ENCODE measurements at places on chromosomes 16 and 17.
A peak's percentile ranks its signal among the peaks of the same experiment; 100 is the strongest.

GRCh38 chr16:16149710-16150116 is 73.6 kb downstream of the ABCC6 start:
- no peak for DNase-seq

- peak; percentile 85 for DNase-seq
Observed at GRCh38 chr17:68704871-68705713, 103.9 kb upstream of the FAM20A start.

- DNase-seq, result no peak
Observed at GRCh38 chr17:3543453-3543852, 14.2 kb downstream of the TRPV3 start.

DNA sequence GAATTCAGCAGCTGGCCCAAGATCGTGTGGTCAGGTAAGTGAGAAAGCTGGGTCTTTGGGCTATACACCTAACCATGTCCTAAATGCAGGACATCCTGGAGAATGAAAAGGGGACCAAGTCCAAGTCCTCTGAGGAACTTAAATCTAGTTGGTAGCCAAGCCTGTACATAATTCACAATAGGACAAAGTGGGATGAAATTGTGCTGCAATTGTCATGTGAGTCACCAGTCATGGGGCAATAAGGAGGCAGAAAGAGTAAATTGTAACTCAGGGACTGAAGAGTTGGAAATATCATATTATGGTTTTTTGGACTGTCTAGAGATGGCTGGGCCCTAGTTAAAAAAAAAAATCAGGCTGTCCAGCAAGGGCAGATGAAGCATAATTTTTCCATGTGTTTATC is 202.6 kb downstream of the CYLD start:
- no peak for DNase-seq

- no peak for DNase-seq
Observed at GRCh38 chr16:64440005-64440404, 681.9 kb downstream of the CDH11 start.

- peak; percentile 8 for DNase-seq
Observed at GRCh38 chr17:7173687-7174602, 5.2 kb downstream of the ASGR1 start.

DNA sequence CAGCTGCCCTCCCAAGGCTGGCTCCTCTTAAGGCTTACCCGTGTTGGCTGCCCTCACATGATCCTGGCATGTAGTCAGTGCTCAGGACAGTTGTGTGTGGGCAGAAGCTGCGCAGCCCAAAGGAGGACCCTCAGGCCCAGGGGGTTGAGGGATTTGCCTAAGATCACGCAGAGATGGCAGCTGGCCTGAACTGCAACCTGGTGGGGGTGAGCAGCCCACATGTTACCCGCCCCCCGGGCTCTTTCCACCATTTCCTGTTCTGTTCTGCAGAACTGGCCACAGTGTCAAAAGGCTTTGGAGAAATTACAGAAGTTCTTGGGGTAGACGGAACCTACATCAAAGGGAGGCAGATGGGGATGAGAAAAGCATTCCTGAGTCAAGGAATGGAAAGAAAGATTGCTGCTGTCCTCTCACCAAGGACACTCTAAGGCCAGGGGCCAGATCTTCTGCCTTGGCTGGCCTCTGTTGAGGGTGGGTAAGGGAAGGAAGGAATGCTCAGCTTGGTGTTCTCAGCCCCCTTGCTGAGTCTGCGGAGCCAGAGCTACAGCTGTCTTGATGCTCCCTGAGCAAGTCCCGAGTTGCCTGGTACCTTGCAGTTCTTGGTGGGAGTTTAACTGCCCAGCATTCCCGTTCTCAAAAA is 53.0 kb downstream of the EPN2 start:
- DNase-seq, result no peak

GRCh38 chr17:48624544-48625494 is 1.3 kb downstream of the HOXB9 start:
- no peak for DNase-seq

DNA sequence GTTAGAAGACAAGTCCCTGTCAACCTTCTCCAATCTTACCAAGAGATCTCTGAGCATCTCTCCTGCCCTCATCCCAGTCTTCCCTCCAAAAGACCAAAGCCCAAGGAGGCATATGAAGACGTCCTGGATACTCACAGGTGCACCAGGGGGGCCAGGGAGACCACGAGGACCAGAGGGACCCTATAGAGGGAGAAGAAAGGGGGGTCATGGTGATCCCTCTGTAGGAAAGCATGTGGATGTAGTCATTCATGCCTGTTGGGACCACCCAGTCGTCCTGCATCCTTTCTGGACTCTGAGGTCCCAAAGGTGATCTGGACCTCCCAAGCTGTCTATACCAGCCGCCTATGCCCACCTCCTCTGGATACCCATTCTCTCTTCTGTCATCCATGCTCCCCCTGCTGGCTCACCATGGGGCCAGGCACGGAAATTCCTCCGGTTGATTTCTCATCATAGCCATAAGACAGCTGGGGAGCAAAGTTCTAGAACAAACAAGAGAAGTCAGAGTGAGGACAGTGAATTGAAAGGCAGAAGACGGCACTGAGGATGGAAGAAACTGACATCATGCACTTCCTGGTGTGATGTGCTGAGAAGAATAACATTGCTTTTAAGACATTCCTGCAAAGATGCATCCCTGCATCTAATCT is 3.3 kb downstream of the COL1A1 start:
- peak; percentile 71 for DNase-seq

DNA sequence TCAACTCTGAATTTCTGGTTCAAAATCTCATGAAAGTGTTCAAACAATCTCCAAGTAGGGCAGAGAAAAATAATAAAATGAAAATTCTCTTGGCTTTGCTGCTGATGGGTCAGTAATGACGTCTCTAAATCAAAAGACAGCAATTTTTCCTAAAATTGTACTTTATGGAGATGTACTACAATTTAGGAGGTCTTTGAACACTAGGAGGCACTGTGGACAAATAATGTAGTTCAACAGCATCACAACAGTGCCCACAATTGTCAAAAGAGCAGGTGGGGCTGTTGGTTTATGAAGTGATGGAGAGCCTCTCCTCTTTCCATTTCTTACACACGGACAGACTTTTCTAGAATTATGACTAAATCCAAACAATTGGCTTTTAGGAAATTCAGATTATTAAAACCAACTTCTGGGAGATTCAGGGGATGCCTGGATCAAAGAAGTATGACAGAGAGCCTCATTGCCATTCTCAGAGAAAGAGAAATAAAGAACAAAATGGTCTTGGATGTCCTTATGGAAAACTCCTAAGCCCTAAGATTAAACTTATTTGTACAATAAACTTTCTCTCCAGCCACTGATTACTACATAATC is 23.8 kb downstream of the EZH1 start:
- DNase-seq, result peak; percentile 64

DNA sequence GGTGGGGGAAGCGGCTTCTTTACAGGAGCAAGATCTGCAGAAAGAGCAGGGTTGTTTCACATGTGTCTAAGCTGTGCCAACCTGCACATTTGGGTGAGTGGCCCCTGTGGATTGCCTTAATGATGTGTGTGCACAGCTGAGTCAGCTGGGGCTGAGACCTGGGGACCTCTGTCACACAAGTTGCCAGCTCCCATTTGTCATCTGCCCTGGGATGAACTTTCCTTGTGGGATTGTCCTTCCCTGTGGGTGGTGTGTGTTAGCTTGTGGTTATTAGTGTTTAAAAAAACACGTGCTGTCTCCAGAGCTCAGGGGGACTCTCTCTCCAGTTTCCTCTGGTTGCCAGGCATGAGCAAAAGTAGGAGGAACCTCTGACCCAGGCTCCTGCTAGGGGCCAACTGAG is 400.5 kb upstream of the CCL2 start:
- DNase-seq, result no peak

DNA sequence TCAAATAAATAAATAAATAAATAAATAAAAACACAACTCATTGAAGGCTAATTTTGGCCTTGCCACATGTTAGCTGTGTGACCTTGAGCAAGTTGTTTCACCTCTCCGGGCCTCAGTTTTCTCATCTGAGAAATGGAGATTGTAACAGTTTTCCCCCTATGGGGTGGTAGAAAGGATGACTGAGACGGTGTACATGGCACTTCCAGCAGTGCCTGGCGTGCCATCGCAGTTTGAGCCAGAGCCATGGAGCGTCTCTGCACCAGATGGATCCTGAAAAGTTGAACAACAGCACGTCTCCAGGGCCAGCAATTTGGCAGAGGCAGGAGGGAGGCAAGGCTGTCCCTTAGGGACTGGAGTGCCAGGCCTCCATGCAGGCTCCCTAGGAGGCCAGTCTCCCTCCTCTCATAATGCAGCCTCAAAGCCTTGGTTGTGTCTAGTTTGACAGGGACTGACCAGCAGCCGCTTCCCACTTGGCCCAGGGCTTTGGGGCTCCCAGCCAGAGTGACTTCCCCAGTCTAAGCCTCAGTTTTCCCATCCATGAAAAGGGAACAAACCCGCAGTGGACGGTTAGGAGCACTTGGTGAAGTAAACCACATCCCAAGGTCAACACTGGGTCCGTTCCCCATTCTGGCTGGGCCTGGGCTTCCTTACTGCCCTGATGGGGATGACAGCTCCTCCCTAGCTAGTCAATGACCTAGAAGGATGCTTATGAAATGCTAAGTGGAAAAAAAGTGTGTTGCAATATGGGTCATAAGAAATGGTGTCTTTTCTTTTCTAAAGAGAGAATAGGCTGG is 19.3 kb downstream of the SOCS1 start:
- no peak for DNase-seq

GRCh38 chr17:4565209-4566141 is 5.1 kb upstream of the GGT6 start:
- peak; percentile 73 for DNase-seq

DNA sequence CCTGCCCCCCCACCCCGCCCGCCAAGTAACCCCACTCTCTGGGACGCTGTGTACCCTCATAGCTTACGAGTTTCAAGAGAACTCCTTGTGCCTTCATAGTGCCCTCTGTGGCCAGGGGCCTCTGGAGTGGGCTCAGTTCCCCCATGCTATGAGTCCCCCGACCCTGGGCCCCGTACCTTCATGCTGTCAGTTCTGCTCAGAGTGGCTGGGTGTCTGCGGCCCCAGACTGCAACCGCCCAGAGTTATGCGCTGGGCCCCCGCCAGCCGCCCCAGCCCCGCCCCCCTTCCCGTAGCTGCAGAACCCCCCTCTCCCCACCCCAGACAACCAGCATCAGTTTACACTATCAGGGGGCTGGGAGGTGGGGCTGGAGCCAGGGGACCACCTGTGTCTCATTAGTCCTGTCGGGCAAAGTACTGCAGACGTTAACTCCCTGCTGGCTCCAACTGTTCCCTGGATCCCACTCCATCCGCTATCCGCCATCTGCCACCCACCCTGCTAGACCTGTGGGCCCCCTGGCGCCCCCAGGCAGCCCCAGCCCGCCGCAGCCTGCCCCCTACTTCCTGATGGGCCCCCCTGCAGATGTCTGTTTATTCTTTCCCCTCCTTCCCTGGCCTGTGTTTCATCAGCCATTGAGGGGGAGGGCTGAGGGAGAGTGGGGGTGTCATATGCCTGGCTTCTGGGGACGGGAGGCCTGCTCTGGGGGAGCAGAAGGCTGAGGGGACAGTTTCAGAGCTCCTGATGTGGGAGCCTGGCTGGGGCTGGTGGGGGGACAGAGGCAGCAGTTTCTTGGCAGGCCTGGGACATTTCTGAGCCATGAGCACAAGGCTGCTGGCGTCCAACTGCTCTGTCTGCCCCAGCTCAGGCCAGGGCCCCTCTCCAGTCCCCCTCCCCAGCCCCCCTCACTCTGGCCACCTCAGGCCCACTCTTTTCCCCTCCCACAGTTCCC is at the start of gene MFAP4:
Gene MFAP4, minus strand, starts transcription at position 217 of the 947 bp plus-strand sequence. Its CDS starts 35 bp downstream, at position 182.
- DNase-seq, result peak; percentile 95

DNA sequence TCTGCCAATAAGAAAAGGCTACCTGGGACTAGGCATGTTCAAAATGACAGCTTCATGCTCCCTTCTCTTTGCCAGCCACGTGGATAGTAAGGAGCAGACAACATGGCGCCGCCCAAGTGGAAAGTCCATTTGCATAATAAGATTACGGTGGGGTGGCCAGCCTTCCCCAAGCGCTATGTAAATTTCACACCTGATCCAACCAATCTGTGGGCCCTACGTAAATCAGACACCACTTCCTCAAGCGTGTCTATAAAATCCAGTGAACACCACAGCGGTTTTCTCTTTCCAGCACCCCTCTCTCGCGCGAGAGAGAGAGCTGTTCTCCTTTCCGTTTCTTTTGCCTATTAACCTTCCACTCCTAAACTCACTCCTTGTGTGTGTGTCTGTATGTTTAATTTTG is 140.3 kb upstream of the ERCC4 start:
- DNase-seq, result no peak

GRCh38 chr17:73325527-73325842 is 13.7 kb upstream of the CDC42EP4 start:
- DNase-seq, result peak; percentile 85

- no peak for DNase-seq
Observed at GRCh38 chr17:40599468-40599763, 34.1 kb upstream of the CCR7 start.

DNA sequence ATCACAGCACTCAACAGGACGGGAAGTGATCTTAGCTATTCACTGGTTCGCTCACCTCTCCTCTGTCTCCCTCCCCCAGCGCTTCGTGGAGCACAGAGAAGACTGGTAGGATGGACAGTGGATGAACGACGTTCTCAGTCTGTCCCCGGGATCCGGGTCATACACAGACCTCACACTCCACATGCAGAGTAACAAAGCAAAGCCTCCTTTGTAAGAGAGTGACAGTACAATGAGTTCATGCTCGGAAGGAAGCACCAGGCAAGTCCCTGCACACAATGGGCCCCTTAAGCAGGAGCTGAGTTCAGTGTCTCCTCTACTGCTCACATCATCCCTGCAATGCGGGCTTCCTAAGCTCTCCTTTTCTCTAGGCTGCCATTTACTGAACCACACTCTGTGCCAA is 356.9 kb downstream of the C16orf95 start:
- no peak for DNase-seq

DNA sequence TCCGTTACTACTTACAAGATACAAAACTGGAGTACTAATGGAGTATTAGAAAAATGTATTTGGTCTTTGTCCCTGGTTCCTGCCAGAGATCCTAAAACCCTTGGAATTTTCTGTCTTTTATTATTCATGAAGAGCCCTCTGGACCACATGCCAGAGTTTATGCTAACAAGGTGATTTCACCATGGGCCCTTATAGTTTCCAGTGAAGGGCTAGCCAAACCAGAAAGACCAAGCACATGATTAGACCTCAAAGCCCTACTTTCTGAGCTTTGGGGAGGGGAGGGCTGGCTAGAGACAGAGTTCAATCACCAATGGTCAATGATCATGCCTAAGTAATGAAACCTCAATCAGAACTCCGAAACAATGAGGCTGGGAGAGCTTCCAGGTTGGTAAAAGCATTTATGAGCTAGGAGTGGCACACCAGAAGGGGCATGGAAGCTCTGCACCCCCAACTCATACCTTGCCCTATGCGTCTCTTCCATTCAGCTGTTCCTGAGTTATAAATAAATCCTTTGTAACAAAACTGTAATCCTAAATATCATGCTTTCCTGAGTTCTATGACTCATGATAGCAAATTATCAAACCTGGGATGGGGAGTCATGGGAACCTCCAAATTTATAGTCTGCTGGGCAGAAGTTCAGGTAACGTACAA is 10.4 kb downstream of the DCUN1D3 start:
- no peak for DNase-seq

- DNase-seq, result no peak
Observed at GRCh38 chr16:900211-900610, 70.6 kb downstream of the LMF1 start.
